Activated CD4-positive, alpha-beta T cell treated with anti-CD3 and anti-CD28 coated beads, Interleukin-2, amount 50 U/mL, for 24 hours (primary cell): ENCODE measurements at places on chromosomes 2 and 18.

DNA sequence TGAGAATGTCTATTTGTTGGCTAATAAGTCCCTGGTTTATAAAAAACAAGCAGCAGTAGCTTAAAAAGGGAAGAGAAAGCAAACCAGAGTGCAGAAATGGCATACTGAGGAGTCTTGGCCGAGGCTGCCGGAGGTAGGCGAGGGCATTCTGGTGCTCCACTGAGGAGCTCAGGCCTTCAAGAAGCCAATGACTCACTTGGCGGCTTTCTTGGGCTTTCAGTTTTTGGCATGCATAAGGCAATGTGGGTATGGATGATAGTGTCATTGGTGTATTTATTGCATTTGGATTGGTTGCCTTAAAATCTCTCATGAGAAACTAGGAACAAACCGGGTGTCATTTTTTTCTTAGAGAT is 119.6 kb upstream of the ARL5A start:
- DNase-seq, result no peak

DNA sequence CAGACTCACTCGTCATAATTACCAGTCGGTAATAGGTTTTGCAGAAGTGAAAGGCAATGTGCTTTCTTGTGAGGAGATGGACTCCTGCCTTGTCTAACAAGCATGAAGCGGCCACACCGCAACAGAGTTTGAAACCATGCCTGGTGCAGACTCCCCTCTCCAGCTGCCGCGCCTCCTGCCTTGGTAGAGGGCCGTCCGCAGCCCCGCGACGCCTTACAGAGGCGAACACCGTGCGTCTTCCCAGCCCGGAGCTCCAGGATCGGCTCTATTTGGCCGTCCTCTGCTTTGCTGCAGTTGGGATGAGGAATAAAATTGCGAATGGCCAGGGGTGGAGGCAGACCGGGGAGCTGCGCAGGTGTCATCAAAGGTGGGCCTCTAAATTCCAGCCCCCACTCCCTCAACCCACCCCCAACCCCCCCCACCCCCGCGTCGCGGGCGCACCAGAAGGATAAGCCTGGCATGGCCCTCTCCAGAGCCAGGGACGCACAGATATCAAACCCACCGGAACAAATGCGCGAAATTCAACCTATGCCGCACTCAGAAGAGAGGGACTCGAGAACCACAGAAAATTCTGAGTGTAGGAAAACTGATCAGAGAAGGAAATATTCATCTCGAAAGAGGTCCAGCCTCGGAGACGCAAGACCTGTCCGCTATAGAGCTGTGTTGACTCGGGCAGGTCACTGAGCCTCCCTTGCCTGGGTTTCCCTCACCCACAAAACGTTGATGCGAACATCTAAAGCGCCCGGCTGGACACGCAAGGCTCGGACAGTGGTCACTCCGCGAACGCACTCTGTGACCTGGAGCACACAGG is 1.1 kb downstream of the TRABD2A start:
- DNase-seq, result no peak

DNA sequence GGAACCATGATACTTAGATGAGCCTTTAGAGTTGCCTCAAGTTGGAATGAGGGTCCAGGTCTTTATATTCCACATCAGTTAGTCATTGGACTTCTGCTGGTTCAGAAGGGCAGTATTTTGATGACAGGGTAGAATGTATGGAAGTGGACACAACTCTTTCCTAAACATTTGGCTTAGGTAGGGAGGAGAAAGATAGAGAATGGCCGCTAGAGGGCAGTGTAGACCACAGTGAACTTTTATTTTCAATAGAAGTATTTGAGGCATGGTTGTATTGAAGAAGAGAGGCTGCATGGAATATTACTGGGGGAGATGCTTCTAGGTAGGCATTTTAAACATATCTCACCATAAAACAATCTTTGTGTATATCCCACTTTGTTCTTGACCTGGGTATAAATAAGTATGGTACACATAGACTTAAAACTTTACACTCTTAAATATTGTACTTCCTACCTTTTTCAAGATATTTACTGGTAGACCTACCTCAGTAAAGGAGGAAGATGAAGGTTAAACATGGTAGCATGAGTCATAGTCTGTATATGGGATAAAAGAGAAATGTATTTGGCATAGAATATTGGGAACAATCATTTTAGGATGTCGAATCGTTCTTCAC is 497.6 kb upstream of the FAM98A start:
- DNase-seq, result no peak

GRCh38 chr2:67945940-67946339 is 116.9 kb downstream of the C1D start:
- DNase-seq, result no peak

- DNase-seq, result no peak
Measured at GRCh38 chr2:1854729-1855547, 110.6 kb upstream of the PXDN start.

DNA sequence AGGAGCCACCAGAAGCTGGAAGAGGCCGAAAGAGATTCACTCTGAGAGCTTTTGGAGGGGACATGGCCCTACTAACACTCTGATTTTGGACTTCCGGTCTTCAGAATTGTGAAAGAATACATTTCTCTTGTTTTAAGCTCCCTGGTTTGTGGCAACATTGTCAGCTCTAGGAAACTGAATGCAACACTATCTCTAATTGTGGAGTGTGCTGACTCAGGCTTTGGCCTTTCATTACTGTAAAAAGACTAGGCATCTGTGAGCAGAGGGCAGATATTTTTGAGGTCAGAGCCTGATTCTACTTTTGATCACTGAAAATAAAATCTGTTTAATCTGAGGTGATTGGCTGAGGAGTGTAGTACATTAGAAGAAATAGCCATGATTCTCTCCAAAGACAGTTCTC is 185.4 kb upstream of the FAM98A start:
- DNase-seq, result no peak

DNA sequence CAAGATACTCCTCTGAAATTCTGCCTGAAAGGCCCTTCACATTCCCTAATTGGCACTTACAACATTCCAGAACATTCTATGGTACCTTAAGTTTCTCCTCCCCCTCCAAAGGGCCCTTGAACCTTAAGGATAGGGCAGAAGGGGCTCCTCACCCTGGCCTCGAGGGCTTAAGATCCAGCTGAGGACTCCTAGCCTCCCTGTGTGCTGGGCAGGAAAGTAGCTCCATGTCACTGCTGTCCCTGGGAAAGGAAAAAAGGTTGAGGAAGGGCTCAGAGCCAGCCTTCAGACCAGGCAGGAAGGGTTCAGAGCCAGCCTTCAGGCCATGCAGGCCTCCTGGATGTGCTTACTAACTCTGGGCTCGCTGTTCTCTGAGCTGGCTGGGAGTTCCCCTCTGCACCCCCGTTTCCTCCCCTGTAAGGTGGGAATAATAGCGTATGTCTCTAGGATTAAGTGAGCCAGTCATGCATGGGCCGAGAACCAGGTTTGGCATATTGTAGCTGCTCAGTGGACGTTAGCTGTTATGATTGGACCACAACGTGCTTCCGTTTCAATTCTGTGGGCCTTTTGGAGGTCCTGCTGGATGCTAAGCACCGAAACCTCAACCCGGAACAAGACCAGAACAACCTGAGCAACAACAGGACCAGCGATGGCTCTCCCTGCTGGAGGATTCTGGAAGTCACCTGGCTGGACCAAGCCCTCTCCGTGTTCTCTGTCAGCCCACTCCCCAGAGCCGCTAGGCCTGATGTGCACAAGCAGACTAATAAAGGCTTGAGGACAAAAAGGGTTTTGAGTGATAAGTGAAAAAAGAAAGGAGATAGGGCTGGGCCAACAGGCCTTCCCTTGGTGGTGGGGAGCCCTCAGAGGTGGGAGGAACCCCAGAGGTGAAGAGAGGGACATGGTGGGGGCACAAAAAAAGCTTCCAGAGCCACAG is 1.0 kb upstream of the B3GNT7 start:
- DNase-seq, result no peak

- no peak for DNase-seq
Measured at GRCh38 chr2:237660381-237660900, 33.1 kb downstream of the LRRFIP1 start.

DNA sequence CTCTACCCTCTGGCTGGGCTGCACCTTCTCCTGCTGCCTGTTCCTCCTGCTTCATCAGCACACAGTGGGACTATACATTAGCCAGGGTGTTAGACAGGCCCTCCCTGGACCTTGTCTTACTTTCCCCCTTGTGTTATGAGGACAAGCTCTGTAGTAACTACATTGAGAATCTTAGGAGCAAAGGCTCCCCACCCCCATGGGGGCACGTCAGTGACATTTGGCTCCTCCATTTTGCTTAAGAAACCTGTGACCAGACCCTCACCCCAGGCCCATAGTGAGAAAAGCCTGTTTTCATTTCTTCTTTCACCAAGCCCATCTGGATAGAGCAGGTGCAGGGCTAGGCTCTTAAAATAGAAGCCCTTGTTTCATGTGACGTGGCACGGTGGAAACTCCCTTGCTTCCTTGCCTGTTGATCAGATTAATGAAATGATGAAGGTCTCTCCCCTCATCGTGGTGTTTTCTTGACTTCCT is 146.7 kb downstream of the RPIA start:
- DNase-seq, result no peak

DNA sequence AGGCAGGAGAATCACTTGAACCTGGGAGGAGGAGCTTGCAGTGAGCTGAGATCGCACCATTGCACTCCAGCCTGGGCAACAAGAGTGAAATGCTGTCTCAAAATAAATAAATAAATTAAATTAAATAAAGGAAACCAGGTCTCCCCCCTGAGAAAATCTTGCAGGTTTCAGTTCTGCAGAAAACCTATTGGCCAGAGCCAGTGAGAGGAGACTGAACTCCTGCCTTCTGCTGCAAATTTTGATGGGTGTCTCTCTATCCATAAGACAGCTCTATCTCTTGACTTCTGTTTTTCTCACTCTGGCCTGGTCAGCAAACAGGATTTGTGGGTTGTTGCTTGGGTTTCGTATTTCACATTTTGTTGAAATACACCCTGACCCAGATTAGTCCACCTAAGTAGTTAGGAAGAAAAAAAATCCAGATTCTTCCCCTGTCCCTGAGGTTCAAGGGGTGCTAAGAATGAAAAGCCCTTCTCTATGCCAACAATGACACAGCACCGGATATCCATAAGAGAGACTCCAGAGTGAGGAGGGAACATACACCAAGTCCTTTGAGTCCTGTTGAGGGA is 86.7 kb upstream of the MAP4K4 start:
- DNase-seq, result no peak

- no peak for DNase-seq
Measured at GRCh38 chr2:171124541-171124940, 36.2 kb downstream of the TLK1 start.

DNA sequence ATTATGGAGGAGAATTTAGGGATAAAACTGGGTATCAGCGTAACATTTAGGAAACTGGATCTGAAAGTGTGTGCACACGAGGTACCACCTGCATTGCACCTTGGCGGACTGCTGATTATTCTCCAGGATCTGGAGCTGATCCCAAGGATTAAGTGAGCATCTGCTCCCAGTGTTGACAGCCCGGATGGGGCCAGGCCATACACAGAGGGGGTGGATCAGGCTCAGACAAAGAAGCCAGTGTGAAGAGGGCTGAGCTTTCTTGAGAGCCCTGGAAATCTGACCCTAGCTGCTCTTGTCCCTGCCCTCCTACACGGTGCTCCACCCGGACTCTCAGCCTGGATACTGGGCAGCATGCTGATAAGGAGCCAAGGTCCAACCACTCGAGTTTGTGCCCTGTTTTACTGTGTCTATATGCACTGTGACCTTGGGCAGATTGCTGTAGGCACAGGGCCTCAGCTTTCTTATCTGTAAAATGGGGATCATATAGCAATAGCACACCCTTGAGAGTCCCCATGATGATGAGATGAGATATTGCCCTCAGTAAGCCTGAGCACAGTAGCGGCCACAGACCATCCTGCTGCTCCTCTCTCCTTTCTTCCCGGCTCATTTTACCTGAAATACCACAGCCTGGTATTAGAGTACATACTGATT is 396.8 kb upstream of the CELF4 start:
- no peak for DNase-seq

- no peak for DNase-seq
Measured at GRCh38 chr2:70541481-70542020, 12.1 kb downstream of the TGFA start.

- DNase-seq, result no peak
Measured at GRCh38 chr2:42954227-42954962, 162.0 kb upstream of the HAAO start.

- no peak for DNase-seq
Measured at GRCh38 chr18:5284808-5285207, 10.7 kb downstream of the ZBTB14 start.

- no peak for DNase-seq
Measured at GRCh38 chr2:204365811-204366210, 179.5 kb upstream of the PARD3B start.

- no peak for DNase-seq
Measured at GRCh38 chr2:48452108-48452507, 77.8 kb upstream of the STON1 start.

- DNase-seq, result no peak
Measured at GRCh38 chr2:8676921-8677645, 4.8 kb upstream of the ID2 start.

- no peak for DNase-seq
Measured at GRCh38 chr18:191725-192124, 33.4 kb downstream of the USP14 start.

DNA sequence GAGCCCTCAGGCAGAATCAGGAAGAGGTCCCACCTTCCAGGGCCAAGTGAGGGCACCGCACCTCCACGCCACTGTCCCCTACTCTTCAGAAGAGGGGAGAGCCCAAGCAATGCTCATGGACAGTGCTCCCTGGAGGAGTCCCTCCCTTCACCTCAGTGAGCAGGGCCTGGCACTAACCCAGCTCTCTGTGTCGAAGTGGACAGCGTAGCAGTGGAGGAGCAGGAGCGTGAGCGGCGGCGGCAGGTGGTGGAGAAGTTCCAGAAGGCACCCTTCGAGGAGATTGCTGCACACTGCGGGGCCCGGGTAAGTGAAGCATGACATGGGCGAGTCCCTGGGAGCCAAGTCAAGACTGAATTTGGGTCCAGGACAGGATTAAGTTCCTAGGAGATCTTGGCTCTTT is 16.7 kb downstream of the POMC start:
- DNase-seq, result no peak

DNA sequence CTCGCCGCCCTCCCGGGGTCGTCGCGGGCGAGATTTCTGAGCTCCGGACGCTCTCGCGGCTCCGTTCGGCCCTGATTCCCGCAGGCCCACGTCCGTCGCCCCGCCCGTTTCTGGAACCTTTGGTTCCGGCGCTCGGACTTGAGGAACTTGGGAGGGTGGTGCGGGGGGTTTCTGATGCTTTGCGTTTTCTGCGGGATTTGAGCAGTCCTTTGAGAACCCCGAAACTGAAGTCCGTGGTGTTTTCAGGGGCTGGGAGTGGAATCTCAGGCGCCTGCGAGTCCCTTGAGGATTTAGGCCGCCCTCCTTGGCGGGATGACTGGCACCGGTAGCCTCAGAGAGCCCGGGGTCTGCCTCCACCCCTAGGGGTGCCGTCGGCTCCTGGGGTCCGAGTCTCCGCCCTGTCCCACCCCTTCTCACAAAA is 336 bp downstream of the THNSL2 start:
- DNase-seq, result no peak

GRCh38 chr2:217914878-217915277 is 87.9 kb downstream of the TNS1 start:
- no peak for DNase-seq

GRCh38 chr2:3462493-3463104 is 56.7 kb downstream of the ADI1 start:
- DNase-seq, result no peak

GRCh38 chr2:195343942-195344530 is 313.0 kb upstream of the SLC39A10 start:
- no peak for DNase-seq
